T-cell (primary cell): ENCODE measurements at places on chromosomes 5 and 9.
A peak's percentile ranks its signal among the peaks of the same experiment; 100 is the strongest.

- no peak for DNase-seq
Observed at GRCh38 chr9:34127035-34127948, 794 bp upstream of the DCAF12 start.

- no peak for DNase-seq
Observed at GRCh38 chr9:33273972-33274328, 9.1 kb downstream of the CHMP5 start.

DNA sequence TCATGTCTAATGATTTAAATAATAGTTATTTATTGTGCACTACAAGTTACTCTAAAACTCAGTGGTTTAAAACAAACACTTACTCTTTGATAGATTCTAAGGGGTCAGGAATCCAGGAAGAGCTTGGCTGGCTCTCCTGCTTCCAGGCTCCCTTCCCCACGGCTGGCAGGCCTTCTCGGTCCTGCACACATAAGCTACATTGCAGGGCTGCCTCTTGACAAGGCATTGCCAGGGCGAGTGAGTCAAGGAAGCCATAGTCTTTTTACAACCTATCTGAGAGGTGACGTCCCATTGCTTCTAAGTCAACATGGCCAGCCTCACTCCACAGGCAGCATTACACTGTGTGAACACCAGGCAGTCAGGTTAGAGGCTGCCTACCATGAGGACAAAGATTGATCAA, 119.8 kb downstream of the AUH start:
- DNase-seq = no peak

DNA sequence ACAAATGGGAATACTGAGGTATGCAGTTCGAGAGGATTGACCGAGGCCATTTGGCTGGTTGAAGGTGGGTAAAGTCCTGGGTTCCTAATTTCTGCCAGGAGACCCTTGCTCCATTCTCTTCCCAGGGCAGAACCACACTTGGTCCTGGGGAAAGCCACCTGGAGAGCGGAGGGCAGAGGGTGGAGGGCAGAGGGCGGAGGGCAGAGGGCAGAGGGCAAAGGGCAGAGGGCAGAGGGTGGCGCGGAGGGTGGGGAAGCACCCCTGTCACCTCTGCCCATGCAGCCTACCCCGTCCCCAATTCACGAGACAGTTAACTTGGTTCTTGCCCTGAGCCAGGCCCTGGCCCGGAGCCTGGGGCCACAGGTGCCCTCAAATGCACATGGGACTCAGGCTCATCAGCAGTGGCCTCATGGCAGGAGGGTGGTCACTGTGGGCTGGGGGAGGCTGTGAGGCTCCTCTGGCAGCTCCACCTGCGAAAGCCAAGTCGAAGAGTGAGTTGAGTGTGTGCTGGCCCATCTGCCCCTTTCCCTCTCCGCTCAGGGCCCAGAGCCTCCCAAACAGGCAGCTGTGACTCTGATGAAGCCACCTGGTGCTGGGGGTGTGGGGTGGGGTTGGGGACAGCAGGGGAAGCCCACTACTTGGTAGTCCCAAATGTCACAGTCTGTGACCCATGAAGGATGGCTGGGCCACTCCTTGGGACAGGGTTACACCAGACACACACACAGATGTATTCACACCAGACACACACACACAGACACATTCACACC, 28.0 kb upstream of the FCN1 start:
- DNase-seq = no peak

DNA sequence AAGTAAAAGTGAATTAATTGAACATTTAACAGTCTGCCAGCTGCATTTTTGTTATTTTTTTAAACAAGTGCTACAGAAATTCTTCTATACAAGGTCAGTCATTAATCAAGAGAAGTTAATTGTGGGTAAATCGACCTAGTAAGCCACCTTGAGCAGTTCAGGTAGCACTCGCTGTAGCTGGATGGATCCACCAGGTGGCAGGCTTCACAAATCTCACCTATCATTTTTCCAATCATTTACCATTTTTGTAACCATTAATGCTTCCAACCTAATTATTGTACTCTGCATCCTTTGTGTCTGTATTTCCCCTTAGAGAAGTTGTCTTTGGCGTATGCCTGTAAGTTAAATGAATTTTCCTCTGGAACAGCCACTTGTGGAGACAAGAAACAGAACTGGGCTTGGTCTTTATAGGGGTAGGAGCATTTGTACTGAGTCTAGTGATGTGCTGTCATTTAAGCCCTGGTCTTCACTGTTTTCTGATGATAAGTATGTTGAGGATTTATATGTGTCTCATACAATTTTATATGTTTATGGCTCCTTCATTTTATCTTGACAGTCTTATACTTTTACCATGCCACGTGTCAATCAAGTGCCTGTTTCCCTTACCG, 39.5 kb downstream of the CD180 start:
- peak; percentile 46 for DNase-seq

- peak; percentile 60 for DNase-seq
Observed at GRCh38 chr5:40486437-40487275, 193.1 kb upstream of the PTGER4 start.

- DNase-seq = no peak
Observed at GRCh38 chr5:169826618-169827017, 153.7 kb downstream of the INSYN2B start.

- DNase-seq = no peak
Observed at GRCh38 chr5:176660530-176660859, 13.2 kb downstream of the TSPAN17 start.

- DNase-seq = no peak
Observed at GRCh38 chr9:136447173-136447778, 7.6 kb upstream of the INPP5E start.

DNA sequence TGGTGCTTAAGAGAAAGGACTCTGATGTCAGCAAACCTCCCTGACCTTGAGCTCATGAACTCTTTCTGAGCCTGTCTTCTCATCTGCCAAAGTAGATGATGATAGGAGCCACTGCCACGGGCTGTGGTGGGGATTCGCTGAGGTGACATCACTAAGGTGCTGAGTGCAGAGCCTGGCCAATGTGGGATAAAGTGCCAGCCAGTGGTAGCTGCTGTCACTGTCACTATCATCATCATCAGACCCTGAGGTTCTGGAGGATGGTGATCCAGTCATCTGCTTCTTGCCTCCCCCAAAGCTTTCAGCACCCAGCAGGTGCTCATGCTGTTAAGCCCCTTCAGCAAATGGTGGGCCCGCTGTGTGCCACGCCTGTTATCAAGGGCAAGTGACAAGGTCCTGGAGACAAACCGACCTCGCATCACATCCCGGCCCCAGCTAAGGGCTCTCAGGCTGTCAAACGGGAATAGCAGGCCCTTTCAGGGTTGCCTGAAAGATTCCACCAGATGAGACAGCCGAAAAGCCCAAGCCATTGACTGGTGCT, 6.4 kb downstream of the FPGS start:
- DNase-seq = no peak

DNA sequence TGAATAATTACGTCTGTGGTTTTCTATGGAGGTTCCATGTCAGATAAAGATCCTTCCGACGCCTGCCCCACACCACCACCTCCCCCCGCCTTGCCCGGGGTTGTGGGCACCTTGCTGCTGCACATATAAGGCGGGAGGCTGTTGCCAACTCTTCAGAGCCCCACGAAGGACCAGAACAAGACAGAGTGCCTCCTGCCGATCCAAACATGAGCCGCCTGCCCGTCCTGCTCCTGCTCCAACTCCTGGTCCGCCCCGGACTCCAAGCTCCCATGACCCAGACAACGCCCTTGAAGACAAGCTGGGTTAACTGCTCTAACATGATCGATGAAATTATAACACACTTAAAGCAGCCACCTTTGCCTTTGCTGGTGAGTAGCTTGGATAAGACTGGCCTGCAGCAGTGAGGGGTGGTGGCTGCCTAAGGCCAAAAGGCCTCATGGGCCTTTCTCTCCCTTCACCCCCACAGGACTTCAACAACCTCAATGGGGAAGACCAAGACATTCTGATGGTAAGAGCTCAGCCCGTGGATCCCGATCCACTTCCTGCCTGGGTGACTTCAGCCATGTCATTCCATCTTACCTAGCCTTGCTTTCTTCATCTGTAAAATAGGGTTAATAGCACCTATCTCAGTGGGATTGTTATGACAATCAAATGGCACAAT, at the start of gene IL3:
Gene IL3 (plus strand): TSS at position 155 of the 661 bp plus-strand sequence. CDS start 52 bp downstream, at position 207.
- DNase-seq = no peak

GRCh38 chr9:18800579-18800978, 232.4 kb downstream of the SAXO1 start:
- DNase-seq = no peak

DNA sequence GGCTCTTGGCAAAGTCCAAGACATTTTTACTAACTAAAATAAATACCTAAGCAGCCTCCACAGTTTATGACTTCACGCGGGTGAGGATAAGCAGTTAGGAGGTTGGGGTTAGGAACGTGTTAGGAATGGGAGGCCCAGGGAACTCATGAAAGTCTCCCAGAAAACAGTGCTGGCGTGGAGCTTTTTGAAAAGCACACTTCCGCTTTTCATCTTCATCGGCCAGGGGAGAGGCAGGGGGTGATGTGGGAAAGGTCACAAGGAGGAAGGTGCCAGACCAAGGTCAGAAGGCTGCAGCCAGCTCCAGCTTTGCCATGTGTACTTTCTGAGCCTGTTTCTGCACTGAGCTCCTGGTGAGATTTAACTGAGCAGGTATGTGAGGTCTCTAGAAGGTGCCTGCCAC, 149.0 kb downstream of the PHF2 start:
- DNase-seq = no peak

- DNase-seq = no peak
Observed at GRCh38 chr5:95533761-95534160, 21.0 kb downstream of the SKIC3 start.

- DNase-seq = no peak
Observed at GRCh38 chr5:75933489-75933888, 149.7 kb upstream of the SV2C start.

DNA sequence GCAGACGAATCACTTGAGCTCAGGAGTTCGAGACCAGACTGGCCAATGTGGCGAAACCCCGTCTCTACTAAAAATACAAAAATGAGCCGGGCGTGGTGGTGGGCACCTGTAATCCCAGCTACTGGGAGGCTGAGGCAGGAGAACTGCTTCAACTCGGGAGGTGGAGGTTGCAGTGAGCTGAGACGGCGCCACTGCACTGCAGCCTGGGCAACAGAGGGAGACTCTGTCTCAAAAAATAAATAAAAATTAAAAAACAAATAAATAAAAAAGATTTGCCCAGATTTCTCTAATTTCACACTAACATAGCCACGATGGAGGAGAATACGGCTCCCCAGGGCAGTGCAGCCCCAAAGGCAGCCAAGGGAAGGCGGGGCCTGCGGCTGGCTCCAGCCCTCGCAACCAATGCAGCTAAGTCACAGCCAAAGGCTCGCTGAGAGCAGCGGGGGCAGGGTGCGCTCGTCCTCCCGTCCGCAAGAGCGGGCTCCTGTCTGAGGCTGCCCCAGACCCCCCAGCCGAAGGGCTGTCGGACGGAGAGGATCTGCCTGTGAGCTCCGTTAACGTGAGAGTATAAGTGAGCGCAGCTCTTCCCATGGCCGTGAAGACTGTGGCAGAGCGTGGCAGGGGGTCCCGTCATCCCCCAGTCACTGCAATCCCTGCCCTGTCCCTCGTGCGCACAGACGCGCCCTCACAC, 43.5 kb downstream of the SLC12A7 start:
- DNase-seq = no peak

- no peak for DNase-seq
Observed at GRCh38 chr5:133121080-133121479, 69.3 kb downstream of the HSPA4 start.

GRCh38 chr9:94632737-94633136, 6.6 kb downstream of the FBP1 start:
- no peak for DNase-seq

GRCh38 chr5:80225189-80225933, 30.5 kb downstream of the SERINC5 start:
- no peak for DNase-seq

GRCh38 chr5:56710826-56711590, 104.3 kb upstream of the MAP3K1 start:
- DNase-seq = no peak

DNA sequence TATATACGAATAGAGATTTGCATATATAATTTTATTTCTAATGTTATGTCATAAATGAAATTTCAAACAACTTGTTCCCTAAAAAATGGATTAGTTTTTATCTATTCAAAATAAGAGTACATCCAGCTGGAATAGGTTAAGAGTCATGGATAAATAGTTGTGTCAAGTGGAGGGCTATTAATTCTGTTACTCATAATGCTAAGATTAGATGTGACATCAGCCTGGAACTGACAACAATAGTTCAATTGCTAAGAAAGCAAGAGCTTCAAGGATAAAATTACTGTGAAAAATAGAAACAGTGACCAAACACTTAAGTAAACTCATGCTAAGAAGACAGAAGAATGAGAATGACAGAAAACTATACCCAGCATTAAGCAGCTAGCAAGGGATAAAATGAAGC, 92.2 kb upstream of the CDH9 start:
- no peak for DNase-seq

DNA sequence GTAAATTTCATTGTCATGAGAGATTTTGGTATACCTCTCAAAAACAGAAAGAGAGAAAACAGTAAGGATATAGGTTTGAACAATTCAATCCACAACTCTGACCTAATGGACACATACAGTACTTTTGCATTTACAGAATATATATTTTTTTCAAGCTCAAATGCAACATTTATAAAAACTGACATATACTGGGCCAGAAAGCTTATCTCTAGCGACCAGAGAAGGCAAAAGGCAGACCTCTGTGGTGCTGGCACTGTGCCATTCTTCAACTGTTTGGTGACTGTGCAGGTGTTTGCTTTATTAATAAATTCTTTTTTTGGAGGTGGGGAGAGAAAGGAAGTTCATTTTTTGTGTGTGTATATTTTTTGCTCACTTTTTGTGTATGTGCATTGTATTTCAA, 6.0 kb upstream of the PLAC8L1 start:
- DNase-seq = no peak

DNA sequence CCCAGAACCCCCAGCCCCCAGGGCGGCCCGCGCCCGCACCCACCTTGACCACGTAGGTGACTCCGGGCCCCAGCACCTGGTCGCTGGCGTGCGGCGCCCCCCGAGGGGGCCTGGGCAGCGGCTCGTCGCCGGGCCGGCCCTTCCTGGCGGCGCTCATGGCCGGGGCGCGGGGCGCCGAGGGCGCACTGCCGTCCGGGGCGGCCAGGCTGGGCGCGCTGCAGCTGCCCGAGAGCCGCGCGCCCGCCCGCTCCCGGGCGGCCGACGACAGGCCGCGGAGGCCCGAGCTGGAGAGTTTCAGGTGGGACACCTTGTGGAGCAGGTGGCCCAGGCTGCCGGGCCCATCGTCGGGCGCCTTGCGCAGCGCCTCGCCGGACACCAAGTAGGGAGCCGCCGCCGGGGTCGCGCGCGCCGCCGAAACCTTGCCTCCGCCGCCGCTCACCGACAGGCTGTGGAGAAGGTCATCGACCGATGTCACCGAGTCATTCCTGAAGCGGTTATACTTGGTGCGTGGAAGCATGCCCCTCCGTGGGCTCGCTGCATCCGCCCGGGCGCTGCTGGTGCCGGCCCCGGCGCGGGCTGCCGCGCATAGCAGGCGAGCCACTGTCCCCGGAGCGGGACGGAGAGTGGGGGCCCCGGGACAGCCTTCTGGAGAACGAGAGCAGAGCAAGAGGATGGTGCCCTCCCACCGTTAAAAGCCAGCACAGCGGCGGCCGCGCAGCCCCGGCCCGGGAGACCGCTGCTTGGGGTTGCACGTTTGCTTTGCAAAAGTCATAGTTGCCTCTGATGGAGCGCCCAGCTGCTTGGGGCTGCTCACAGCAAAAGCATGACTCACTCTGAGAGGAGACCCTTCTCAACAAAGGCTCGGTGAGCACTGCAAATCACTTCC, at the start of gene SHC3:
Gene SHC3 (minus strand): TSS at position 875 of the 886 bp plus-strand sequence. CDS start 358 bp downstream, at position 517.
- DNase-seq = no peak

GRCh38 chr5:106656821-106657220, 1013.9 kb downstream of the EFNA5 start:
- no peak for DNase-seq
